ENCODE measurements at places on chromosomes 2 and 18. TPM values are rescaled to one million over a fixed set of nuclear protein-coding genes. Genes with fewer than 3 reads are reported as not detected.

GRCh38 chr2:66013456-66013855 is 421.5 kb upstream of the MEIS1 start:
- no peak for DNase-seq

DNA sequence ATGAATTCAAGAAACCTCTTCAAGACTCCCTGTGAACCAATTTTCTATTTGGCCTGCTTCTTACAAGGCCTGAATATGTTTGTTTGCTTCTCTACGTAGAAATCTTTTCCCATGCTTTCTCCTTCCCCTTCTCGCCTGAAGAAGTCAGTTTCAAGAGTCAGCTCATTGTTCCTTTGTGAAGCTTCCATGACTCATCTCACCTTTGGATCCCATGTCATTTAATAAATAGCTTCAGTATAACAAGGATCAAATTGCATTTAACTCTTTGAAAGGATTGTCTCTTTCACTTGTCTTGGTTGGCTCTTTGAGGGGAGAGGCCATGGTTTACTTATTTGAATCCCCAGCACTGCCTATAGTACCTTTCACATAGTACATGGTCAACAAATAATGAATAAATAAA is 28.4 kb downstream of the CPS1 start:
- DNase-seq: peak; percentile 15

DNA sequence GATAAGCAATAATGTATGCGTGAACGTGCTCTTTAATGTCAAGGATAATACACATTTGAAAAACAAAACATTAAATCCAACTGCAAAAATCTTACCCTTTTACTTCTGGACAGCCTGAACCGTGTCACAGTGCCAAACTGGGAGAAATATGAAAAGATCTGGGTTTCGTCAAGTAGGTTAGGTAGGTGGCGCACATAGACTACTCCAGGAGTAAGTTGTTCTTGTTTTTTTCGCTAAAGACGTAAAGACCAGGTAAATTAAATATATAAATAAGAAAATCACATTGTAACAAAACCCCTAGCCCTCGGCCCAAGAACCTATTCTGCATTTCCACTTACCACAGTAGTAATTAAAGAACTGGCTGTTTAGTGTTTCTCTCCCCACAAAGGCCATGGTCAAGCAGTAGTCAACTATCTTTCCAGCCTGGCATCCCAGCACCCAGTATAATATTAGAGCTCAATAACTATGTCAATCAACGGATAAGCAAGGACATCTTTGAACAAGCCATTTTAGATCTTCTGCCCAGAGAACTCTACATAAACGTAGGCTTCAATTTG is 1.1 kb downstream of the NIFK start:
- no peak for DNase-seq

DNA sequence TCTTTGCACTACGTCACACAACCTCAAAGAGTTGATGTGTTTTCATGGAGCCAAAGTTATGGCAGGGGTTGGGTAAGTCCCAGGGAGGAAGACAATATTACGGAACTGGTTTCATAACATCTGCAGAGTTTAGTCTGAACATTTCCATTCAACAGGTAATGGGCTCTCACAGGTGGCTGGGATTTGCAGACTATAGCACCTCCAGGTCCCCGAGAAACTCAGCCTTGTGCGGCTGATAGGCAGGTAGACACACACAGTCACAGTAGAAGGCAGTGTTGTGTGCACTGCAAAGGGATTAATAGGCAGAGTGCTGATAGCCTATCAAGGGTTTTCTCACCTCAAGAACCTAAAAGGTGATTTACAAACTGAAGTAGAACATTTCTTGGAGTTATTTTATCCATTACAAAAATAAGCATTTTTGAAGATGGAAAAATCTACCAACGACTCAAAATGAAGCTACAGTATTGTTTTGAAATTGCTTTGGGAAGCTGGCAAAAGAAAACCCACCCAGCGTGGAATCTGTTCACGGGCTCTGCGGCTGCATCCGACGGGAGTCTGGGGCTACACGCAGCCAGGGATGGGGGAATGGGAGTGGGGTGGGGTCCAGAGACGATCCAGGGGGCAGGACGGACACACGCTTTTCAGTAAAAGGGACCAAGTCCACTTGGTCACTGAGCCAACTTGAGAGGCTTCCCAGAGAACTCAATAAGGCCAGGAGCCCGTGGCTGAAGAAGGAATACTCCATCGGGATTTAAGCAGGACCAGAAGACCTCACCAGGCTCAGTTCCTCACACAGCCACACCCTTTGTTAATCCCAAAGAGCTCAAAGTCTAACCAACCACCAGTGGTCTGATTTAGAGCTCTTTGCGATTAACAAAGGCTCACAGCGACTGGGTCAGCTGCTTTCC is 82.9 kb downstream of the CHRNA1 start:
- peak; percentile 46 for DNase-seq

DNA sequence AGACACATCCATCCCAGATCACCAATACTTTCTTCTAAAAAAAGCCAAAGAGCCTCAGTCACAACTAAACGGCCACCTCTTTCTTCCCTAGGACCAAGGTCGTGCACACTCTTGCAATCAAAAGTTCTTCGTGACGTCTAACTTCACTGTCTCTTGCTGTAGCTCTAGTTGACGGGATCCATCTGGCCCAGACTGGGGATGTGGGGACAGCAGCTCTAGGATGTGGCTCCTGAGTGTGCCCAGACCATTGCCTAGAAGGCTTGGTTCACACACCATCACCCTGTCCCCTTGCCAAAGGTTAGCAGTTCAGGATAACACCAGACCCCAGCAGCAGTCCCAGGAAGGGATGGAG is 98.2 kb downstream of the TNS1 start:
- DNase-seq: no peak

DNA sequence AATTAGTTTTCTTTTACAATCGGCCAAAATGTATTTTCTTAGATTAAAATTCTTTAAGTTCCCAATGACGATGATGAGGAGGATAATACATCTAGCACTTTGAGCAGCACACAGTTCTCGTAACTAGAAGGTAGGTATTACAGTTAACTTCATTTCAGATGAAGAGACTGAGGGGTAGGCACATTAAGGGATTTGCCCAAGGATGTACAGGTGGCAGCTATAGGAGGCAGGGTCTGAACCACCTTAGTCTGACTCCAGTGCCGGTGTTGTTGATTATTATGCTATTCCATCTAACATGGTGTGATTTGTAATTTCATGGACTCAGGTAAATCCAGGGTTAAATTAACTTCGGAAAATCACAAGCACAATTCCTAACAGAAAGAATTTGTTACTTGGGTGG is 1.1 kb downstream of the CD28 start:
- no peak for DNase-seq

DNA sequence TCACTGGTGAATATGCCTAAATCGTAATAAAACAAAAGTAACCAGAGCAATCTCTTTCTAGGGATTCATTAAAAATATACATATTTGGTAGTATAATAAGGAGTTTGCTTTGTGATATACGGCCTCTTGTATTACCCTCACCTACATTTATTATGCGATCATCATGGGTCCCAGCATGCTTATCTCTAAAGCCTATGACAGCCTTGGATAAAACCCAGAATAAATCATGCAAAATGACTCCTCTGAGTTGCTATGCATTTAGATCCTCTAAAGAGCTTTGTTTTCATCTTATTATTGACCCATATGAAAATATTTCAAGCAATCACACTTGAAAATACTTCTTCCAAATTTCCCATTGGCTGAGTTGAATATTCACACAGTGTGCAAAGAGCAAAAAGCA is 432.3 kb downstream of the SUCLG1 start:
- DNase-seq: no peak

- no peak for DNase-seq
Observed at GRCh38 chr2:233477548-233478433, 88.8 kb downstream of the USP40 start.

GRCh38 chr18:12287684-12288402 is 20.2 kb upstream of the TUBB6 start:
- DNase-seq: peak; percentile 98

- DNase-seq: peak; percentile 68
Observed at GRCh38 chr18:48742706-48743475, 204.1 kb downstream of the CTIF start.

Gene SP140
- 0.33 TPM for total RNA-seq

GRCh38 chr18:3472681-3473544 is 22.9 kb downstream of the TGIF1 start:
- no peak for DNase-seq

DNA sequence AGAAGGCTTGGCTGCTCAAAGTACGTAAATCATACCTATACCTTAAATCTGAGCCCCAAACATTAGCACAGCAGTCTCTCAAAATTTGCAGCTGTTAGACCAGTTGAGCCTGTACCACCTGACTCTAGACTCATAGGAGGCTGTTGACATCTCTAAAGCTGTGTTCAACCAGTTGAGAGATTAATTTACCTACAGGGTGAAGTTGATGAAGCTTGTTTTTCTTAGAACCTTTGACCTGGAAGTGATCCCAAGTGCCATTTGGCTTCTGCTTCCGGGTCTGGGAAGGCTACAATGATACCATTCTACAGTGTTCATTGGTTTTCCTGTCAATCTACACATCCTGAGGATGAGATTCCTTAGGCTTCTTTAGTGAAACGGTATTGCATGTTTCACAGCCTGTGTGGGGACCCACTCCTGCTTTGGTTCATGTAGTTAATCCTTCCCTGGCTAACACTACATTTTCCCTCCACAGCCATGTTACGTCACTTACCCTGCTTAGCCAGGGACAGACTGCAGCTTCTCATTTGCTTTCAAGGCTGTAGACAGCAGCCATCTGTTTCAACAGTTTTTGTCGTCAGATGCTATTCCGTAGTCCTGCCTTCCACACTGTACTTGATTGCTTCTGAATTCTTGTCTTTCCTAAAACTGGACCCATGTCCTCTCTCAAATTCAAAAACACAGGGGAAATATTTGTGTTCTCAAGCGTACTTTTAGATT is 4.7 kb upstream of the IL1RL2 start:
- DNase-seq: no peak

Gene ANO7
- 0.50 TPM for total RNA-seq

- no peak for DNase-seq
Observed at GRCh38 chr2:24860631-24861030, 59.4 kb downstream of the ADCY3 start.

Gene CYP27A1
- total RNA-seq: 40.6 TPM

Gene EPAS1
- total RNA-seq: 120 TPM

Gene SPHKAP
- not detected for total RNA-seq

Gene CAPN13
- not detected for total RNA-seq

GRCh38 chr18:3457261-3457724 is 7.3 kb downstream of the TGIF1 start:
- no peak for DNase-seq

Gene TANC1
- 30.8 TPM for total RNA-seq

Gene KIF1A
- not detected for total RNA-seq

DNA sequence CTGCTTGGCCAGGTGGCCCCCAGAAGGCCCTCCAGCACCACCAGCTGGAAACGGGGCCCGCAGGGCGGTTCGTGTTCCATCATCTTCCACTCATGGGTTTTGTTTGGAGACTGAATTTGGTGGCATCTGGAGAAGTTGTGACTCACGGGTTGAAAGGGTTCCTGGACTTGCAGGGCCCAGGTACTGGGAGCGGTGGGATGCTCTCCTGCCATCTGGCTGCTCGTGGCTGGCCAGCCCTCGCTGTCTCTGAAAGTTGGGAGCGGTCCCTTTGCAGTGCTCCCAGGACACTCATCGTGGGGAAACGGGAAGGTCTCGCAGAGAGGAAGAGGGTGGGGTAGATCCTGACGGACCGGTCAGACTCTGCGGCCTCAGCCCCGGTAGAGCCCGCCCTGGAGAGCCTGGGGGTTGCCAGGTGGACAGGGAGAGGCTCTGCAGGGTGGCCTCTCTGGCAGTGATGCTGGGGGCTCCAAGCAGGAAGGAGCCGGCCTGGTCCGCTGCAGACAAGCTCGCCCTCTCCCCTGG is 47.5 kb downstream of the TWIST2 start:
- no peak for DNase-seq

GRCh38 chr2:148965623-148966437 is 72.7 kb upstream of the LYPD6B start:
- no peak for DNase-seq

Gene IL1RL1
- 0.50 TPM for total RNA-seq

DNA sequence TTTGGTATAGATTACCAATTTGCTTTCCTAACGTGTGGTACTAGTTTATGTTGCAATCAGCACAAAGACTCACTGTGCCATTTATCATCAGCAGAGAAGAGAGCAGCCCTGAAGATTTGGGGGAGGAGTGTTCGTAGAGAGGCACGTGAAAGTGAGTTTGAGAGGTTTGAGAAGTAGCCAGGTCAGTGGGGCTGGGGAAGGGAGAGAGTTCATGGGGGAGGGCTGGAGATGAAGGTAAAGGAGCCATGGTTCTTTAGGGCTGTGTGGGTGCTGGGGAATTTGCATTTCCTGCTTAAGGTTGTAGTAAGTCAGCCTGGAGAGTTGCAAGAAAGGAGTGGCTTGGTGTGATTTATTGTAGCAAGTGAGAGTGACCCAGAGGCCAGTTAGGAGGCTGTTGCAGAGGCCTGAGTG is 172.1 kb downstream of the NEDD4L start:
- peak; percentile 56 for DNase-seq

DNA sequence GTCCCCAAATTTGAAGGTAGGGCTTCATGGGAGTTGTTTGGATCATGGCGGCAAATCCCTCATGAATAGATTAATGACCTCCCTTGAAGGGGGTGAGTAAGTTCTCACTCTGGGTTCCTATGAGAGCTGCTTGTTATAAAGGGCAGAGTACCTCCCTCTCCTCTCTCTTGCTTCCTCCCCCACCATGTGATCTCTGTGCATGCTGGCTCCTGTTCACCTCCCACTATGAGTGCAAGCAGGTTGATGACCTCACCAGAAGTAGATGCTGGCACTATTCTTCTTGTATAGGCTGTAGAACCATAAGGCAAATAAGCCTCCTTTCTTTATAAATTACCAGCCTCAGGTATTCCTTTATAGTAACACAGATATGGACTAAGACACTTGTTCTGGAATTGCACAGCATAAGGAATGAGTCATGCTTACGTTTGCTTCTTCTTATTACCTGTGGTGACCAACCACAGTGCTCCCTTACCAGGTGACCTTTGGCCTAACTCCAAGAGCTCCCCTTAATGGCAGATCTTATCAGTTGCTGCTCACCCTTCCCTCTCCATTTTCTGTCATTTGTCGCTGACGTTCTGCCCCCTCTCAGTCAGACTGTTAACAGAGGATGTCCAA is 559.5 kb upstream of the GCFC2 start:
- no peak for DNase-seq

DNA sequence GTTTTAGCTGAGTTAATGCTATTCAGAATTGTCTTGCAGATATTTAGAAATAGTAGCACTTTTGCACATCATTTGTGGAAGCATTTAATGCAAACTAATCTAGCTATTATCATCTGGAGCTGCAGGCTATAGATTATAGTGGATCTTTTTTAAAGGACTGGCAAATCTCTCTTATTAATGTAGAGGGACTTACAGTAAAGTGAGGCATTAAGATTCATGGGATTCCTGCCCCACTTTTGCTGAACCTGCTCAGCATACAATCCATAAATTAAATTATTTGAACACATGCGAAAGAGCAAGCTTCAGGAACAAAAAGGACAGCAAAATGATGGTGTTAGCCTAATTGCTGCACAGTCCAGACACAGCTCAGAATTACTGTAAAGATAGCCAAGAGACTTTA is 477.7 kb downstream of the DCDC2C start:
- DNase-seq: no peak

GRCh38 chr2:133389569-133389968 is 178.7 kb downstream of the NCKAP5 start:
- no peak for DNase-seq
